ENCODE measurements at places on chromosomes 6 and 20.

- DNase-seq: no peak
These were observed 10.4 kb downstream of the IGF2R start for GRCh38 chr6:159979136-159979874.

GRCh38 chr6:16434885-16435284, 196.5 kb downstream of the GMPR start:
- no peak for DNase-seq

DNA sequence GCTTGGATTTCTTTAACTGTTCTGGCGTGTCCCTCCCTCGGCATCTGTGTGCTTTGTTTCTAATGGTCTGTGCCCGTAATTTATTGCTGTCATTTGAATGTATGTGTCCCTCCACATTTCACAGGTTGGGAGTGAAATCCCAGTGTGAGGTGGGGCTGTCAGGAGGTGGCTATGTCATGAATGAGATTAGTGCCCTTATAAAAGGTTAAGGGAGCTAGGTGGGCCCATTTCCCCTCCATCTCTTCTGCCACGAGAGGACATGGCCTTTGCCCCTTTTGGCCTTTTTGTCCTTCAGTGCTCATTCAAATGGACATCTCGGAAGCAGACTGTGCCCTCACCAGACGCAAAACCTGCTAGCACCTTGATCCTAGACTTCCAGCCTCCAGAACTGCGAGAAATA, 96.3 kb downstream of the LAMP5 start:
- DNase-seq: no peak

DNA sequence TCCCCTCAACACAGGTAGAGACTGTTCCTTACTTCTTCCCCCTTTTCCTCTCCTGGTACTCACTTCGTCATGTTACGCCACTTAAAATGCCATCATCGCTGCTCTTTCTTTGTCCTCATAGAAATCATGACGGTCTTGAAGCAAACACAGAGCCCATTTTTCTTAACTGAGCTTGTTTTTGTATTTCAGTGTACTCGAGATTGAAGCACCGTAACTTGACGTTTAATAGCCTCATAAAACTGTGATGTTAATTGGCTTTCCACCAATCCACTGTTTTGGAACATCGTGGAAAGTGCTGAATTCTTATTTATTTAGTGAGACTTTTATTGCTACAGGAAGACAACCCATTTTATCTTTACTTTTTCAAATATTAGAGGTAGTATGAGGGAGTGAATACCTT, 38.7 kb downstream of the DUSP22 start:
- DNase-seq: no peak

DNA sequence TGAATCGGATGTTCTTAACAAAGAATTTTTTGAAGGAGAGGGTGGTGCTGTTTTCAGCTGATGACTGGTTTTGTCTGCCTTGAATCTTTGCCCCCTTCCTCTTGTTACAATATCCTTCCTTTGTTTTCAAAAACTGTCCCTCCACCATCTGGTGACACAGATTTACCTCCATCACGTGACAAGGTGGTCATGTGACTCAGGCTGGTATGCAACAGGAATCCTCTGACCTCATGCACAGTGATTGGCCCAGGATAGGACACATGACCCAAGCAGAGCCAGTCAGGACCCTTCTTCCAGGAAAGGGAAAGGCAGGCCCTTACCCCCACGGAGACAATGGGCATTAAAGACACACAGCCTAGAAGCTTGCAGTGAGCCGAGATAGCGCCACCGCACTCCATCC, 84.7 kb upstream of the MC3R start:
- no peak for DNase-seq

All from occipital lobe (tissue), 3 donors.